ENCODE measurements at places on chromosomes 2 and 18.

GRCh38 chr2:98809878-98810587 is 79.1 kb upstream of the MGAT4A start:
- peaks cover 3% of the 10 kb centered on the region for H3K4me1 ChIP-seq
- H3K36me3 ChIP-seq = no peaks in the 10 kb centered on the region
- no peak for DNase-seq
- no peak overlapping the region for H3K4me3 ChIP-seq

- no peak overlapping the region for H3K4me3 ChIP-seq
- H3K36me3 ChIP-seq = no peaks in the 10 kb centered on the region
These were observed 494.9 kb downstream of the NYAP2 start for GRCh38 chr2:225894236-225894980.

- H3K27me3 ChIP-seq = peaks cover 9% of the 10 kb centered on the region
- DNase-seq = no peak
- H3K36me3 ChIP-seq = no peaks in the 10 kb centered on the region
- no peaks in the 10 kb centered on the region for H3K4me1 ChIP-seq
- no peak overlapping the region for H3K4me3 ChIP-seq
These were observed 36.0 kb upstream of the ASAP2 start for GRCh38 chr2:9170458-9171130.

DNA sequence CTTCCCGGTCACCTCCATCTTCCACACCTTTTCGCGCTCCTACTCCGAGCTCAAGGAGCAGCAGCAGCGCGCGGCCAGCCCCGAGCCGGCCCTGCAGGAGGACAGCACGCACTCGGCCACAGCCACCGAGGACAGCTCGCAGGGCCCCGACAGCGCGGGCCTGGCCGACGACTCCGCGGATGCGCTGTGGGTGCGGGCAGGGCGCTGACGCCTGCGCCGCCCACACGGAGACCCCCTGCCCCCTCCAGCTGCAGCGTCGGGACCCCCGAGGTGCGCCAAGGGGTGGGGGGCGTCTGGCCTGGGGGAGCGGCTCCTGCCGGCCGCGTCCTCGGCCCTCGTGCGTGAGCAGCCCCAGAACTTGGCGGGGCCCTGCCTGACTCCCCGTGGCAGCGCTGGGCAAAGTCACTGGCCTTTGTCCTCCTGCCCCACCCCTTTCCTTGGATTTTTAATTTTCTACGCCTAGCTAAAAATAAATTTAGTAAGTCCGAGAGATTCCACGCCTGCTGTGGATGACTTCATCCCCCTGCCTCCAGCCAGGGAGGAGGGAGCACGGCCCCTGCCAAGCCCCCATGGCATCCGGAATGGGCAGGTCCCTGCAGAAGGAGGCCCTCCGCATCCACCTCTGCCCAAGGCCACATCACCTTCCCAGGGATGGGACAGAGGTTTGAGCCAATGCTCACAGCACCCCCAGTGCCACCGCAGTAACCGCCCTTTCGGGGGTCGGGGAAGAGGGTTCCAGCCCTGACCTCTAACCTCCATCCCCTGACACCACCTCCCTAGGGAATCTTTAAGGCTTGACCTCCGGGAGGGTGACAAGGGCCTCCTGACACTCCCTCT is 51.6 kb downstream of the SLC66A2 start:
- no peak for DNase-seq
- H3K27me3 ChIP-seq = no peaks in the 10 kb centered on the region
- no peak overlapping the region for H3K27ac ChIP-seq
